ENCODE measurements at places on chromosomes 7 and 10.

GRCh38 chr10:34789966-34790506 lies 25.1 kb downstream of the PARD3 start:
- no peak for DNase-seq

GRCh38 chr7:131170440-131171271 lies 157.0 kb upstream of the MKLN1 start:
- DNase-seq, result no peak

GRCh38 chr10:22669163-22669711 lies 45.1 kb downstream of the PIP4K2A start:
- no peak for DNase-seq

DNA sequence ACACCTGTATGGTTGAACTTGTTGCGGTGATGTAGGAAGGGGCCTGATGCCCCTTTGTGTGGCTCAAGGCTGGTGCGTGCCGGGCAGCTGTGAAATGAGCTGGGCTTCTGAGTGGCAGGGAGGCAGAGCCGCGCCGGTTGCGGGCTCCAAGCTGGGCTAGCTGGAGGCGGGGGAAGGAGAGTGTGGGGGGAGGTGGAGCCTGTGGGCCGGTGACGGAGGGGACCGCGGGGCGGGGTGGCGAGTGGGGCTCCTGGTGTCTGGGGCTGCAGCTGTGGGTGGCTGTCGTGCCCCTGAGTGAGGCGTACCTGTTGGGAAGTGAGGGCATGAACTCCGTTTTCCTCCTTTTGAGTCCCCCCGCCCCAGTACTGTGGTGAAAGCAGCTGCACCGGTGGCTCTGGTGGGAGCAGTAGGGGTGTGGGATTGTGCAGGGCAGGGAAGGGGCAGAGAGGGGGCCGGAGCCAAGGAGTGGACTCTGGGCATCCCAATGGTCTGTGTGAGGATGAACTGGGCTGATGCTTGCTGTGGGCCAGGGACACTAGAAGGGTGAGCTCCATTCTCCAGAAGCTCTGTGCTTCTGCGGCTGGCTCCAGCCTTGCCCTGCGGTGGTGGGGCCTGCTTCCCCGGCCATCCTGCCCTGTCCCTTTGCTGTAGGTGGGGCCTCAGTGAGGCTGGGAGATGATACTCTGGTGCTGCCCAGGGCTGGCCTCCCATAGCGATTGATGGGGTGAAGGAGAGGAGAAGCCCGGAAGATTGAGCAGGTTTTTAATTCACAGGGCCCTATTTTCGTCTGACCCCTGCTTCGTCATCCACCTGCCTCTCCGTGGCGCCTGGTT lies 41.7 kb downstream of the INPP5A start:
- no peak for DNase-seq

DNA sequence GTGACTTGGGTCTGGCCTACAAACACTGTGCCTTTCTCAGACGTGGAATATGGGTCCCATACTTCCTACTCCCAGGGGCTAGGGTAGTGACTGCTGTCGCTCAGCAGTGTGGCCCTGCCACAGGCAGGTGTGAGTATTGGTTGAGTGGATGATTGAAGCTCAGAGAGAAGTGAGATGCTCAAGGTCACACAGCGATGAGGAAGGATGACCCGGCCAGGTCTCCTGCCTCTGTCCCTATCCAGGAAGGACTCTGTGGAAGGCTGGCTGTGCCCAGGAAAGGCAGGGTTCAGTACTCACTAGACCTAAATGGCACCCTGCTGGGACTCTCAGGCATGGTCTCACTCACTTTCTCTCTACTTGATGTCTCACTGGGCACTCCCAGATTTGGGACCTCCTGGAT lies 2.8 kb downstream of the PRF1 start:
- no peak for DNase-seq

GRCh38 chr10:12635127-12635541 lies 285.8 kb downstream of the CAMK1D start:
- DNase-seq, result no peak

GRCh38 chr7:37107047-37107750 lies 341.5 kb downstream of the ELMO1 start:
- no peak for DNase-seq

GRCh38 chr10:107931808-107932207 lies 767.3 kb upstream of the SORCS1 start:
- no peak for DNase-seq

GRCh38 chr7:507623-508300 lies 11.9 kb downstream of the PDGFA start:
- peak; percentile 19 for DNase-seq

- no peak for DNase-seq
These were observed 51.0 kb downstream of the BTRC start for GRCh38 chr10:101405001-101405400.

DNA sequence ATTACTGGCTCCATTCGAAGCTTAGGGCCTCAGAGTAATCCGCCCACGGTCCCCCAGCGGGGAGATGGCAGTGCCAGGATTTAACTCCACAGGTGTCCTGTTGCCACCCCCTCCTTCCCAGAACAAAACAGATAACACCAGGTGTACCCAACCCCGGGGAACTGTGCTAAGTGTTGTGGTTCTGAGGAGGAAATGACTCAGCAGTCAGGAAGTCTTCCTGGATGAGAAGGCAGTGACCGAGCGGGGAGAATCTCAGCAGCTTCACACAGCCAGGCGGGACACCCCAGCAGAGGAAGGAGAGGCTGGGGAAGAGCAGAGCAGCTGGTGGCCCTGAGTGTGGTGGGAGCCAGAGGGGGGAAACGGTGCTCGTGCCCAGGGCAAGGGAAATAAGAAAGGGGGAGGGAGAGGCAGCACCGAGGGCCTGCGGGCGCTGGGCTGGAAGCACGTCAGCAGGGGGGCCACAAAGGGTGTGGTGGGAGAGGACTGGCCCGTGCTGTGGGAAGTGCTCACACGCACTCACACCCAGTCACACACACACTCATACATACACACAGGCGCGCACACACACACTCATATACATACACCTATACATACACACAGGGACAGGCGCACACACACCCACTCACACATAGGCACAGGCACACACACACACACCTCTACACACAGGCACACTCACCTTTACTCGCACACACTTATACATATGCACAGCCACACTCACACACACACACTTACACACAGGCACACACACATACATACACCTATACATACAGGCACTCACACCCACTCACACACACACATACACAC lies 59.8 kb upstream of the CHST15 start:
- DNase-seq, result peak; percentile 65

DNA sequence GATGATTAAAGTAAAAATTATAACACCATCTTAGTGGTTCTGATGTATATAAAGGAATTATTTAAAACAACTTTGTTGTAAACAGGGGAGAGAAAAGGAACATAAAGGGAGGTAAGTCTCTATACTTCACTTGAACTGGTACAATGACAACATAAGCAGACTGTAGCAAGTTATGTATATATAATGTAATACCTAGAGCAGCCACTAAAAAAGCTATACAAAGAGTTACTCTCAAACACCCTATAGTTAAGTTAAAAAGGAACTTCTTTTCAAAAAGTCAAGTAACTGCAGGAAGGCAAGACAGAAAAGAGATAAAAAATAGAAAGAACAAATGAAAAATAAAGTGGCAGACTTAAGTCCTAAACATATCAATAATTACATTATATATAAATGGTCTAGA lies 82.3 kb downstream of the ZNF503 start:
- DNase-seq, result no peak

DNA sequence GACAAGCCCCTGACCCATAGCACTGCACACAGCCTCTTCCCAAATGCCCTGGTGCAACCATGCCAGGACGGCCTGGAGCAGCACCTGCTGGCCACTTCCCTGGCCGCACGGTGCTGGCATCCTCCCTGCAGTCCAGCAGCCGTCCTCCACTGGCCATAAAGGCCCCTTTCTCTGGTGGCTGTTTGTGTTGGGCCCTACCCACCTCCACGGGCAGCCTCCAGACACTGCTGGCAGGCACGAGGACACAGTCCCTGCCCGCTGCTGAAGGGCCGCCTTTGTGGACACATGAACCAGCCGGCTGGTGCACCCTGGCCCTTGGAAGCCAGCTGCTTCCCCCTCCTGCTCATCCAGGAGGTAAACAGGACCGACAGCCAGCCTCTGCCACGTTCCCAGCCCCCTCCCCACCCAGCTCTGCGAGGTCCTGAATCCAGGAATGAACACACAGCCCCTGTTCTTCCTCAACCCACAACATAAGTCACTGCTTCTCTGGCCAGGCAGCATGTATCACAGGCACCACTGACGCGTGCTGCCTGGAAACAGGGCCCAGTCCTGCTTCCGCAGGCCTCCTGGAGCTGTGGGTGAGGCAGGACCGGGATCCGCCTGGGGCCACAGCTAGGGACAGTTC lies 43.8 kb downstream of the SPOCK2 start:
- DNase-seq, result peak; percentile 67

DNA sequence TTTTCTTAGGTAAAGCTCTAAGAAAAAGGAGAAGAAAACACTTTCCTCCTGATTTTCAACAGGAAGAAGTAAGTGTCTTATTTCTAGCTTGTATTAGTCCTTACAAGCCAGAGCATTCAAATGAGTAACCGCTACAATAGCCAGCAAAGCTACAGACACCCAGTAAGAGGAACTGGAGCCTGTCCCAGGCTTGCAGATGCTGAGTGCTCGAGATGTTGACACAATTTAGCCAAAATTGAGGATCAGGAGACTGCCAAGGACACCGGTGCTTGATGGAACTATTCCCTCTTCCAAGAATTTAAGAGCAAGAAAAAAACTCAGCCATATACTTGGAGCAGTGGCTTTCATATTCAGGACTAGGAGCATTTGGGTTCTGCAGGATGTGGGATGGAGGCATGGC lies 149.3 kb upstream of the DPP6 start:
- peak; percentile 49 for DNase-seq

DNA sequence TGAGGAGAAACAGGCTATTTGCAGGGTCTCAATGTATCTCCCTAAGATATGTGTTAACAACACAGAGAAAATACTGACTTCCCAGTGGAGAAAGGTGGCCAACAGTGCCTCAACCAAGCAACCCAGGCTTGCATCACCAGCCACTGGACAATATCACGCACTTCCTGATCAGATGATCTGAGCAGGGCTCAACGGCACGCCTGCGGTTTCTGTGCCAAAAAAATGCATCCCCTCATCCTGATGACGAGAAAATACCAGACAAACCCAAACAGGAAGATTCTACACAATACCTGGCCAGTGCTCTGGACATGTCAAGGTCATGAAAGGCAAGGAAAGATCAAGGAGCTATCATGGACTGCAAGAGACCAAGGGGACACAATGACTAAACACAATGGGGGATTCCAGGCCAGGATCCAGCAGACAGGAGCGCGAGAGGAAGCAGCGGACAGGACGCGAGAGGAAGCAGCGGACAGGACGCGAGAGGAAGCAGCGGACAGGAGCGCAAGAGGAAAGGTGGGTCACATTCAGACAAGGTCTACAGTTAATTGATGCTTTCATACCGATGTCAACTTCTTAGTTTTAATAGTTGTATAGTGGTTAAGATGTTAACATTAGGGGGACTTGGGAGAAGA lies 51.1 kb downstream of the GNA12 start:
- no peak for DNase-seq
